Hematopoietic multipotent progenitor cell treated with erythropoietin and hydrocortisone succinate and interleukin-3 and kit ligand, for 8 days (in vitro differentiated cells): ENCODE measurements at places on chromosomes 4 and X.

DNA sequence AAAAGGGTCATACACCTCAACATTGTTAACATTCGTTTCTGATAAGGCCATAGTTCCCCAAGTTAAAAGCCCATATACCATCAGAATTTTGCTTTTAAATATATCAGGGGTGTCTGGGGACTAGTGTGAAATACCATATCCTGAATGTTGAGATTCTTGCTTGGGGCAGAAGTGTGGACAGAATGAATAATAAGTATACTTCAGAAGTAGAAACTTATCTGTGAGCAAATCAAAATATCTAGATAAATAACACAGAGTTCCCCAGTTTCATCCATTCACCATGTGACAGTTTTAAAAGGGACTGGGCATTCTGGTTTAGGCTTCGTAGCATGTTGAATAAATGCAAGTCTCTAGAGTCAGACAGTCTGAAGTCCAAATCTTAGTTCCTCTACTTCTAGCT lies 110.5 kb downstream of the CHRNA9 start:
- DNase-seq: no peak

- no peak for DNase-seq
Measured at GRCh38 chr4:24856586-24856985, 56.3 kb downstream of the CCDC149 start.

GRCh38 chrX:131270080-131270479 lies 19.0 kb downstream of the IGSF1 start:
- no peak for DNase-seq

DNA sequence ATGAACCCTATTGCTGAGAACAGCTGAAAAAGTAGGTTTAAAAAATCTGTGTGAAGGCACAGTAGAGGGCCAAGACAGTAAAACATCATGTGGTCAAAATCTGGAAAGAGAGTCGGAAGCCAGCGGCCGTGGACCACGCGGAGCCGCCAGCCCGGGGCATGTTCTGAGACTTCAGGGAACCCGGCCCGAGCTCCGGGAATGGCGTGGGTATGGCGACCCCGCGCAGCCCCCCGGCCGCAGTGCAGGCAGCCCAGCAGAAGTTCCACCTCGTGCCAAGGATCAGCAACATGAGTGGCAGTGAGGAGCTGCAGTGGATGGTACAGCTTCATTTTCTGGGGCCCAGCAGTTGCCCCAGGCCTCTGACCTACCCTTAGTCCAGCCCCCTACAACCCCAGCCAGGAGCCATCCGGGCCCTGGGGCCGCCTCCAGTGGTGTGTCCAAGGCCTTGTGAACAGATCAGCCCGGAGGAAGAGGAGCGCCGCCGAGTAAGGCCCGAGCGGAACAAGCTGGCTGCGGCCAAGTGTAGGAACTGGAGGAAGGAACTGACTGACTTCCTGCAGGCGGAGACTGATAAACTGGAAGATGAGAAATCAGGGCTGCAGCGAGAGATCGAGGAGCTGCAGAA lies 94.2 kb downstream of the LARP1B start:
- DNase-seq: no peak

- peak; percentile 49 for DNase-seq
Measured at GRCh38 chr4:47368211-47368610, 95.3 kb downstream of the COMMD8 start.

DNA sequence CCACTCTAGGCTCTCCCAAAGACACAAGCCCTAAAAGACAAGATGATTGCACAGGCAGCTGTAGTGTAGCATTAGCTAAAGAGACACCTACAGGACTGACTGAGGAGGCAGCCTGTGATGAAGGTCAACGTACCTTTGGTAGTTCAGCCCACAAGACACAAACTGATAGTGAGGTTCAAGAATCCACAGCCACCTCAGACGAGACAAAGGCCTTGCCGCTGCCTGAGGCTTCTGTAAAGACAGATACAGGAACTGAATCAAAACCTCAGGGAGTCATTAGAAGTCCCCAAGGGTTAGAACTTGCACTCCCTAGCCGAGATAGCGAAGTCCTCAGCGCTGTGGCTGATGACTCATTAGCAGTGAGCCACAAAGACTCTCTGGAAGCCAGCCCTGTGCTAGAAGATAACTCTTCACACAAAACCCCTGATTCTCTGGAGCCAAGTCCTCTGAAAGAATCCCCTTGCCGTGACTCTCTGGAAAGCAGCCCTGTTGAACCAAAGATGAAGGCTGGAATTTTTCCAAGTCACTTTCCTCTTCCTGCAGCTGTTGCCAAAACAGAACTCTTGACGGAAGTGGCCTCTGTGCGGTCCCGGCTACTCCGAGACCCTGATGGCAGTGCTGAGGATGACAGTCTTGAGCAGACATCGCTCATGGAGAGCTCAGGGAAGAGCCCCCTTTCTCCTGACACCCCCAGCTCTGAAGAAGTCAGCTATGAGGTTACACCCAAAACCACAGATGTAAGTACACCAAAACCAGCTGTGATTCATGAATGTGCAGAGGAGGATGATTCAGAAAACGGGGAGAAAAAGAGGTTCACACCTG lies 306.3 kb downstream of the ANK2 start:
- DNase-seq: peak; percentile 74

GRCh38 chr4:158462611-158463010 lies 59.1 kb upstream of the RXFP1 start:
- no peak for DNase-seq

GRCh38 chrX:13082206-13083065 lies 38.0 kb upstream of the FAM9C start:
- no peak for DNase-seq

DNA sequence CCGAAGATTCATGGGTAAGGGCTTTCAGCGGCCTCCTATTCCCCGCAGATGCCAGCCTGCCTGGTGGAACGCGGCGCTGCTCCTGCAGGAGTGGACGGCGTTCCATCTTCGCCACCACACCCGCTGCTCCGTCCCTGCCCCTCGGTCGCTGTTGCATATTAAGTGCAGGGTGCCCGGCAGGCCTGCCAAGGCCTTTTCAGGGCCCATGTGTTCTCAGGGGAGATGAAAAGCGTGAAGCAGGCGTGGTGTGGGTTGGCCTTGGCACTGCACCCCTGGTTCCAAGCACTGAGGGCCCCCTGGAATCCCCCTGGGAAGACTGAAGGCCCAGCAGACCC lies 52.0 kb downstream of the SORCS2 start:
- DNase-seq: no peak

DNA sequence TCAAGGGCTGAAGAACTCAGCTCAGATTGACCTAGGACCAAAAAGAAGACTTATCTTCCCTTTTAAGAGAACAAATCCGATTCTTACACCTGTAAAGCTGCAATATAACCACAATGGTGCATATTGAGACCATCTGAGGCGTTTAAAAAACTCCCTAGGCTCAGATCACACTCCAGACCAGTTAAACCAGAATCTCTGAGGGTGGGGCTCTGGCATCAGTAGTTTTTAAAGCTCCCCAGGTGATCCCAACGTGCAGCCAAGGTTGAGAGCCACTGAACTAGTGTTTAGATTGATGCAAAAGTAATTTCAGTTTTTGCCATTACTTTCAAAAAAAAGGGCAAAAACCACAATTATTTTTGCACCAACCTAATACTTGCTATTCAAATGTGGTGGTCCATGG lies 73.9 kb upstream of the GPM6B start:
- no peak for DNase-seq

GRCh38 chrX:145677109-145677817 lies 140.4 kb upstream of the SLITRK2 start:
- DNase-seq: no peak

DNA sequence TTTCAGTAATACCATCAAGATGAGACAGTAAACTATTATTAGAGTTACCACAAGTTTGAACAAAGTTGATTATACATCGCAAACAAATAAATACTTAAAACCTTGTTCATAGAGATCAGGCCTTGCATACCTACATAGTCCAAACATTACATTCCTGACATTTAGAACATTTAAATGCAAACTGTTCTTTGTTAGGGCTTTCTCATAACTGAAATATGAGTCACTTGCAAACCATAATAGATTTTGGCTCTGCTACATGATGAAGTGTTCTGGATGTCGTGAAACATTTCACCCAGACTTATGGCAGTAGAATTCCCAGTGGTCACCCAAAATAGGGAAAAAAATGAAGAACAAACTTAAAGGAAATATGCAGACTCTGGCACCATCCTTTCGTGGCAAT lies 75.0 kb downstream of the FAT4 start:
- no peak for DNase-seq

- no peak for DNase-seq
Measured at GRCh38 chrX:46317163-46317562, 228.1 kb downstream of the ZNF674 start.

- no peak for DNase-seq
Measured at GRCh38 chr4:121938282-121939092, 13.4 kb downstream of the TRPC3 start.

GRCh38 chr4:20195071-20195885 lies 56.4 kb upstream of the SLIT2 start:
- DNase-seq: no peak

- DNase-seq: no peak
Measured at GRCh38 chr4:166078955-166079354, 205.9 kb downstream of the TLL1 start.

- DNase-seq: no peak
Measured at GRCh38 chrX:38999967-39000745, 198.9 kb downstream of the MID1IP1 start.

GRCh38 chrX:10142041-10142599 lies 14.7 kb upstream of the CLCN4 start:
- DNase-seq: no peak

GRCh38 chr4:73459048-73459421 lies 22.5 kb upstream of the AFM start:
- no peak for DNase-seq

GRCh38 chrX:9135901-9136510 lies 102.1 kb upstream of the FAM9B start:
- no peak for DNase-seq

- DNase-seq: no peak
Measured at GRCh38 chrX:350534-351323, 32.1 kb upstream of the GTPBP6 start.

DNA sequence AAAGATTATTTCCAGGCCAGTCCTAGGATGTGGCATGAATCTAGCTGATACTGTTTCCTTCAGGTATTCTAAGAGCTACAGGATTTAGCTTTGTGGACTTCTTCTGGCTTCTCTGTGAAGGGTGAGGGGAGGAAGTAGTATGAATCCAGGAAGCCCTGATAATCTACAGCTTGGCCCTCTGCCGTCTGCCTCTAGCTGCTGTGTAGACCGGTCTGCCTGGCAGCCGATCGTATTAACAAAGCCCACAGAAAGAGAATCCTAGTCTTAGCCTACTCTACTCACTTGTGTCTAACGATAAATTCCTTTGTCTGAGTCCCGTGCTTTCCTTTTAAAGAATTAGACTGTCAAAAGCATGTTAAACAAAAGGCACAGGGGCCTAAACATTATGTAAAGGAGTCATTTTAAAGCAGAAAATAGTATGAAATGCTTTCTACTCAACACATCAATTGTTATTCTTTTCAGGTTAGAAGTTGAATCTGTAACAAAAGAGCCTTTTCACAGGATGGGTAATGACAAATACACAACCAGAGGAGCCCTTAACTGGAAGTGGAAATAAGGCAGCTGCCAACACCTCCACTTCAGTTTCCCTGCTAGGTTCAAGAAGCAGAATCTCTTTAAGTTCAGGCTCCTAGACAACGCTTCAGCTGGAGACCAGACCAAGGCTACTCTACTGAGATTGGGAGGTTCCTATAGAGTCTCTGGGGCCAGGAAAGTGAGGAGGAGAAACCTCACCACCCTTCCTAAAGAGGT lies 48.9 kb upstream of the UCP1 start:
- DNase-seq: no peak

GRCh38 chrX:53000447-53001135 lies 42.3 kb upstream of the FAM156A start:
- DNase-seq: no peak

DNA sequence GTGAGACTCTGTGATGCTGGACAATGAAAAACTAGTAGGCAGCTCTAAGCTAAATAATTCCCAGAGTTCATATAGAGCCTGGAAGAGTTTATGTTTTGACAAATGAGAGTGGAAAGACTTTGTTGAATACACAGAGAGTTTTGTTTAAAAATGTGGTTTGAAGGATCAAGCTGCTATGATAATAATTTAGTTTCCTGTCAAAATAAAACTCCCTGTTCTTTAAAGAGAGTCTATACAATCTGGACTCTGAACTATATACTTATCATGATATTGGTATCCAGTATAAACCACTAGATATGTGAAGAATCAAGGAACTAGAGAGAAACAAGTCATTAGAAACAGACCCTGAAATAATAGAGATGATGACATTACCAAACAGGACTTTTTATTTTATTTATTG lies 158.6 kb downstream of the C4orf33 start:
- DNase-seq: no peak

- DNase-seq: no peak
Measured at GRCh38 chr4:61896634-61897033, 696.5 kb downstream of the ADGRL3 start.

GRCh38 chr4:151801547-151802516 lies 41.0 kb upstream of the GATB start:
- DNase-seq: peak; percentile 59

- DNase-seq: no peak
Measured at GRCh38 chrX:2550328-2551020, 49.7 kb upstream of the DHRSX start.
